Right renal pelvis (tissue), 4 donors: ENCODE measurements at places on chromosomes 7 and 10. TPM values are rescaled to one million over a fixed set of nuclear protein-coding genes. Genes with fewer than 3 reads are reported as not detected.

CDC14C gene
- not detected for polyA plus RNA-seq

IDI2 gene
- 0.08 TPM for polyA plus RNA-seq

ADRA2A gene
- polyA plus RNA-seq, result 4.5 TPM

CFAP46 gene
- polyA plus RNA-seq, result 9.0 TPM

ZNF25 gene
- polyA plus RNA-seq, result 17.8 TPM

TMEM139 gene
- polyA plus RNA-seq, result 58.5 TPM

WNT8B gene
- 1.3 TPM for polyA plus RNA-seq

ASZ1 gene
- polyA plus RNA-seq, result not detected

CALHM1 gene
- 0.07 TPM for polyA plus RNA-seq

RNF148 gene
- 0.10 TPM for polyA plus RNA-seq

NSUN6 gene
- polyA plus RNA-seq, result 32.4 TPM

KIAA1549 gene
- polyA plus RNA-seq, result 13.1 TPM

AKR1C4 gene
- polyA plus RNA-seq, result not detected

OPN1SW gene
- 1.5 TPM for polyA plus RNA-seq

NAT16 gene
- not detected for polyA plus RNA-seq

ZNF239 gene
- polyA plus RNA-seq, result 13.3 TPM

CDHR3 gene
- polyA plus RNA-seq, result 5.0 TPM

TRIM50 gene
- polyA plus RNA-seq, result 0.12 TPM

CYP2W1 gene
- polyA plus RNA-seq, result 3.0 TPM

OR2A42 gene
- polyA plus RNA-seq, result 1.3 TPM
